ENCODE measurements at places on chromosomes 7 and 10.

DNA sequence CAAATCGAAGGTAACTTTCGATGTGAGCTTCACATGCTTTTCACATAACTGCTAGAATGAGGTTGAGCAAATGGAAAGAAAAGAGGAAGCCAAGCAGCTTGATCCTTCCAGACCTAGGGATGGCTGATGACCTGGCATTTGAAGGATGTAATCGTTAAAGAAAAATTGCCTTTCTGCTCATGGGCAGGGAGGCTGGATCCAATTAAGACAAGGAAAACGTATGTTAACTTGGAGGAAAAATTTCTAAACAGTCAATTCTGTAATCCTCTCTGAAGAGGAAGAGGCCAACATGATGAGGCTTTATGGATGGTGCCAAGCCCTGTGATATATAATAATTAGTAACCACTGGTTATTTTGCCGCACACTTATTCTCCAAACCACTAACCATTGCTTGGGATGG, 12.5 kb downstream of the GRK5 start:
- no peak for DNase-seq

DNA sequence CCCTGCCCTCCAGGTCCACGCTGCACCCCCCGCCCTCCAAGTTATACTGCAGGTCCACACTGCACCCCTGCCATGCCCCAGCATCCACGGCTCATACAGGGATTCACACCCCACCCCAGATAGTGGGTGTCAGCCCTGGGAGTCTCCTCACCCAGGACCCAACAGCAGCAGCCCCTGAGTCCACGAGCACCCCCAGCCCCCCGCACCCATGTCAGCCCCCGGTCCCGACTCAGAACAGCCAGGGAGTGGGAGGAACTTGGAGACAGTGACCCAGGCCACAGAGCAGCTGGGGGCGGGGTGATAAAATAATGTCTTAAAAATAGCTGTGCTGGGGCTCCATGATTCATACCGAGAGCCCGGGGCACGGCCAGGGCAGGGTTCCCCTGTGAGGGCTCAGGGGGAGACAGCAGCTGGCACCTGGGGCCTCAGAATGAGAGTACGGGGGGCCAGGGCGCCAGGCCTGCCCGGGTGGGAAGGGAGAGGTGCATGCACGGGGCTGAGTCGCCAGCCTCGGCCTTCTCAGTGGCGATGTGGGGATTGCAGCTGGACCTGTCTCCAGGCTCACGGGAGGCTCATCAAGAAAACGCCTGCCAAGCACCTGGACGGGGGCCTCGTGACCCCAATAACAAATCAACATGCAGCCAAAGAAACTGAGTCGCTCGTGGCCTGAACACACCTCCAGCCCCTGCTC, 29.8 kb downstream of the ADAP1 start:
- DNase-seq: no peak

- DNase-seq: no peak
Measured at GRCh38 chr7:154977250-154977649, 25.7 kb downstream of the PAXIP1 start.

GRCh38 chr7:16260236-16260728, 161.1 kb downstream of the CRPPA start:
- no peak for DNase-seq

DNA sequence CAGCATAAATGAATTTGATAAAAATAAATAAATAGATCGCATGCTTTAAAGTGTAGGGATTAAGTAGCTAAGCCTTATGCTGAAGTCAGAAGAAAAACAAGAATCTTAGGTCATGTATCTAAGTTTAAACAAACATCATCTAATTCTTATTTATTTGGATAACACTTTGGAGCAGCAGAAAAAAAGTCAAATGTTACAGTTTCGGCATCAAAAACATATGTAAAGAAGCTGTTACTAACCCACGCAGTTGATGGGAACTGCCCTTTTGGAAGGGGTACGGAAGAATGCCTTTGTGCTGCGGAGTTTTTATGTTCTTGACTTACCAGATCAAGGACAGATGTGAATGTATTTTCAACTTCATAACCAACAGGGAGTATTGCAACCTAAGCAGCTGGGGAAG, 37.3 kb upstream of the HABP2 start:
- DNase-seq: no peak

- DNase-seq: no peak
Measured at GRCh38 chr7:133568544-133568943, 315.7 kb downstream of the EXOC4 start.

DNA sequence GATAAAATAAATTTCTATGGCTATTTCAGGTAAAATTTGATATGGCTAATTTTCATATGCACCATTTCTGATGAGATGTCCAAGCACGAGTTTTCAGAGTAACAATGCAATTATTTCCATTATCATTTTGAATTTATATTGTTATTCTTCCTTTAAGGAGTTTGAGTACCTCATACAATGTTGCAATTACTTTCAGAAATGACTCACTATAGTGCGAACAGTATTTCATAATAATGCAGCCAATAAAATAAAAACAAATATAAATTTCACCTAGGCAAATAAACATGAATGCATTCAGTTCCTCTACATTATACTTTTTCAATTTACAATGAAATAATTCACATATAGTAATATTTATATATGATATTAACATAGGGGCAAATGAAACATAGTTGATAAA, 78.8 kb upstream of the LRRN3 start:
- DNase-seq: no peak

GRCh38 chr7:32150039-32150438, 79.8 kb upstream of the PDE1C start:
- DNase-seq: no peak

DNA sequence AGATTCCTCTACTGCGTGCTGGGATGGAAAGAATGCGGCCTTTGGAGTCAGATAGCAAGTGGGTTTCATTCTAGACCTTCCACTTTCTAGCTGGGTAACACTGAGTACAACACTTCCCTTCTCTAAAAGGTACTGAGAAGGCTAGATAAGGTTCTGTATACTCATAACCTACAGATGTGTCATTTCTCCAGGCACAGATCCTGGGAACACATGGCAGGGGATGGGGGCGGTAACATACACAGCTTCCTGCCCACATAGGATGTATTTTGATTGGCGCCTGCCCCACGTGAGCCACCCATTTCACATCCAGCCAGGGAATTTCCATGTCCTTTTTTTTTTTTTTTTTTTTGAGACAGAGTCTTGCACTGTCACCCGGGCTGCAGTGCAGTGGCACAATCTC, 31.8 kb downstream of the KLRG2 start:
- DNase-seq: no peak

DNA sequence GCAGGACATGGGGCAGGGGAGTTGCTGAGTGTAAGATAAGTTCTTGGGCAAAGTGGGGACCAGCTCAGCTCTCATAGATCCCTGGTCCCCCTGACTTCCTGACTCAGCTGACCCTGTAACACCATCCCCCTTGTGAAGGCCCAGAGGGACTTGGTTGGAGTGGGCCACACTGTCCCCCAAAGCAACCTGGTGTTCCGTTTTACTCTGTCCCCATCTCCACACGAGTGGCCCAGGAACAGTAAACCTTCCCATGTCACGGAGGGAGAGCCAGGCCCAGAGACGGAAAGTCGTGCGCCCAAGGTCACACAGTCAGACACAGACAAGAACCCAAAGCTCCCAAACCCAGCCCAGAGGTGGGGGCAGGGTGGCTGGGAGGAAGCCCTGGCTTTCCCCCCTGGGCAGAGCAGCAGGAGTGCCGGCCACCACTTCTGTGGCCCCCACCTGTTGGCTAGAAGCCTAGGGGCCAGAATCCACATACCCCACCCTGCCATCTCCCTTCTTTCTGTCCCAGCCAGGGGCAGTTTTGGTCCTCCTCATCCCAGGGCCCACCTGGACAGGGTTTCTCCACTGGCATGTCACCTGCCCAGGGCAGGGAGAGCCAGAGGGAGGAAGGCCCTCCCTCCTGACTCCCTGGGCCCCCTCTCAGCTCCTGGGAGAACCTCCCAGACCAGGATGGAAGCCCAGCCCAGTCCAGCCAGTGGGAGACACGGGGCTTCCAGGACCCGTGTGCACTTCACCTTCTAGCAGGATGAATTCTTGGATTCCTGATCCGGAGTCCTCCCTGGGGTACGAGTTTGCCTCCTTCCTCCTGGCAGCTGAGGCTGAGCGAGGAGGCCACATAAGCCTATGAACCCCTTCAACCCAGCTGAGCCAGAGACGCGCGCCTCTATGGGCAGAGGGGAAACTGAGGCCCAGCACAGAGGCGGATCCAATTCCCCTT, 20.6 kb upstream of the VPS37D start:
- no peak for DNase-seq

- no peak for DNase-seq
Measured at GRCh38 chr7:24917510-24918239, 62.3 kb downstream of the OSBPL3 start.

DNA sequence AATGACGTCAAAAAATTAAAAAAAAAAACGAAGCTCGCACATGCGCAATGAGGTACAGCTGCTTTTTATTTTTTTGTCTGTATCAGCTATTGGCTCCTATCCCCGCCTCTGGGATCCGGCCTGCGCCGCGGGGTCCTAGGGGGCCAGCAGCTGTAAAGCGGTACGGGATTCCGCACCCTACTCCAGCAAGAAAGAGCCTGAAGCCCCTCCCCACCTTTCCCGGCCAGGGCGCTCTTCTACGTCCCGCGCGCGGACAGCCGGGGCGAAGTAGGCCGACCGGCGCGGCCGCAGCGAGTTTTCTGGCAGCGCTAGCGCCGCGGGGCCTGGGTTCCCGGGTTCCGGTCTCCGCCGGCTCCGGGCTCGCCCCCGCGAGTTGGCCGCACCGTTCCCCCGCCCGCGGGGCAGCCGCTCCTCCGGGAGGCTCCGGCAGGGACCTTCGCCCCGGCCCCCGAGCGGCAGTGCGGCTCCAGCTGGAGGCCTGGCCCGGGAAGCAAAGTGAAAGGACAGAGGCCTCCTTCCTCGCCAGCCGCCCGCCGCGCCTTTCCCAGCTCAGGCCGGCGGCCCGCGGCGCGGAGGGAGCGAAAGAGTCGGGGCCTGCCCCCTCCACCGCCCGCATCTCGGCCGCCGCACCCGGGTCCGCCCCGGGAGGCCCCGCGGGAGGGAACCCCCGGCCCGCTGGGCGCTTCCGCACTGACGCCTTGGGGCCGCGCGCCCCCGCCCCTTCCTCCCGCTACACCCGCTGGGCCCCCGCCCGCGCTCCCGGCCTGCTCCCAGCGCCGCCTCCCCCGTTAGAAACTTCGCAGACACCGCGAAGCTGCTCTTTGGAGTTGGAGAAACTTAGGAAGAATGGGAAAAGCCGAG, 4.7 kb upstream of the SPAG6 start:
- DNase-seq: peak; percentile 74

GRCh38 chr10:77428691-77429395, 208.8 kb downstream of the KCNMA1 start:
- peak; percentile 53 for DNase-seq

DNA sequence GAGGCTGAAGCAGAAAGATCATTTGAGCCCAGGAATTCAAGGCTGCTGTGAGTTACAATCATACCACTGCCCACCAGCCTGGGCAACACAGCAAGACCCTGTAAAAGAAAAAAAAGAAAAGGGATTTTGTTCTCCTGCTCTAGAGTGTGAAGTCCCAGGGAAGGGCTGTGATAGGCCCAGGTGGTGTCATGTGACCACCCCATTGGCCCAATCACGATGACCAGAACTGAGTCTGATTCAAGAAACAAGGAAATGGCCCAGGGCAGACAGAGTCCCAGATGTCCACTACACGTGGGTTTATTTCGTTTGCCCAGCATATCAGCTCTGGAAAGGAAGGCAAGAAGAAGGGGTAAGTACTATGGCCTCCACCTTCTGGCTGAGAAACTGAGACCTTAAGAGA, 81.3 kb upstream of the CUX1 start:
- DNase-seq: no peak

GRCh38 chr7:19128856-19129255, 11.4 kb upstream of the TWIST1 start:
- DNase-seq: no peak

- no peak for DNase-seq
Measured at GRCh38 chr10:78910886-78911285, 157.9 kb upstream of the ZMIZ1 start.

GRCh38 chr10:24901686-24902399, 50.6 kb downstream of the PRTFDC1 start:
- no peak for DNase-seq

DNA sequence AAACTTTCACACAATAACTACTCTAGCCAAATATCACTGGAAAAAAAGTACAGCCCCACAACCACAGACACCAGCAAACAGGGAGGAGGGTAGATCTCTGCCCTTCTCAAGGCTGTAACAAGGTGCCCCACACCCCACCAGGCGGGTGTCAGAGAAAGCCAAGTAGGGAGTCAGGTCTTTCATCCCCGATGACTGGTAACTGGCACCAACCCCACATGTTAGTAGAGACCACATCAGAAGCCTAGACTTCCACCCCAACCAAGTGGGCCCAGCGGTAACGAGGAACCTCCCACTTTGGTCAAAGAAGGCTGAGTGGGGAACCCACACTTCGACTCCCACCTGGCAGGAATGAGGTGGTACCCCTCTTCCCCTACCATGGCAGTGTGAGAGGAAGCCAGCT, 16.4 kb upstream of the RUFY2 start:
- no peak for DNase-seq

DNA sequence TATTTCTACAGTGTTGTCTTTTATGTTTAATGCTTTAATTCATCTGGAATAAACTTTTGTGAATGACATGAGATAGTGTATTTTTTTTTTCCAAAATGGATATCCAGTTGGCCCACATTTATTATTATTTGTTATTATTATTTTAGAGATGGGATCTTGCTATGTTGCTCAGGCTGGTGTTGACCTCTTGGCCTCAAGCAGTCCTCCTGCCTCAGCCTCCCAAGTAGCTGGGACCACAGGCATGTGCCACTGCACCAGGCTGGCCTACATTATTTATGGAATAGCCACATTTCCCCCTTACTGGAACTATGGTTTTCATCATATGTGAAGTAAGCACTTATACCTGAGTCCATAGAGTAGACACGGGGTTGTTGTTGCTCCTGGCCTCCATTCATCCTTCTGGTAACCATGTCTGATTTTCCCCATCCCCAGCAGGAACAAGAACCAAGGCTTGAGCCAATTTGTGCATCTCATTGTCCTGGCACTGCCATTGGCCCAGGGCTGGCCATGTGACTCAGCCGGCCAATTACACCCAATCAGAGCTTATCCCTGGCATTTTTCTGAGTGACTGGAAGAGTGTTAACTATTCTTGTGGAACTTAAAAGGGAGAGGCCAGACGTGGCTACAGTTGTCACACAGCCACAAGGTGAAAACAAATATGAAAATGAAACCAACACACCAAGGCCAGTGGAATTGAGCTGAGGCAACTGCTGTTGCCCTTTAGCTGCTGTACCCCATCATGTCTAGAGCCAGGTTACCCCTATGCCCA, 23.1 kb downstream of the PRF1 start:
- no peak for DNase-seq

- no peak for DNase-seq
Measured at GRCh38 chr10:15378569-15378968, 7.5 kb upstream of the FAM171A1 start.

DNA sequence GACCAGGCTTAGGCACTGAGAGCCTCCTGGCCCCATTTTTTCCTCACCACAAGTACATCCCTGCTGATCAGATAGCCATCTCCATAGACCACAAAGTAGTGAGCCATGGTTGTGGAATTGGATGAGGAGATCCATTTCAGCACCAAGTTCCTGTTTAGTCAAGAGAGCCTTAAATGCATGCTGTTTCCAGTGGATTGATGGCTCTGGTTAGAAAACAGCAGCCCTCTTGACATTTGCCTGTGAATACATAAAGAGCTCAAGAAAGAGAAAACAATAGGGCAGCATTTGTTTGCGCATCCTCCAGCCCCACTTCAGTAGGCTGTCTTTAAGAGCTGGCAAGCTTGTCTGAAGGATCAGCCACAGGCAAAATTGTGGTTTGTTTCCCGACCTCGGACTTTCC, 251.2 kb downstream of the POU6F2 start:
- no peak for DNase-seq
